ENCODE measurements at places on chromosomes 3 and 15.

GRCh38 chr3:18643281-18643680 is 218.1 kb upstream of the SATB1 start:
- DNase-seq, result no peak

GRCh38 chr3:76941376-76941775 is 98.5 kb upstream of the ROBO2 start:
- DNase-seq, result no peak

DNA sequence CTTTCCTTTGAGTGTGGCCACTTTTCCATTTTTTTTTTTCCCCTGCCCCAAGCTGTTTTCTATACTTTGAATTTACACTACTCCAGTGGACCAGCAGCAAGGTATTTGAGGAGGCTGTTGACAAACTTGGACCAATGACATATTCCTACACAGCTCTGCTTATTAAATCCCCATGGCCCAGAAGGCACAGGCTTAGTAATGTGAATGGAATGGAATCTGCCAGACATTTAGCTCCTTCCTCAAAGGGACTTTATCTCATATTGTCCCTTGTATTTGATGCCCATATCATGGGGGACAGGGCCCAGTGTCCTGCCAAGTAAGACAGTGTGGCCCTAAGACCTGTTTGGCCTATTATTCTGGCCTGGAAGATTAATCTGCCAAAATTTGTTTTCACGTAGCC is 107.5 kb downstream of the CHCHD6 start:
- DNase-seq, result no peak

GRCh38 chr3:104916971-104917370 is 449.7 kb upstream of the ALCAM start:
- DNase-seq, result no peak

DNA sequence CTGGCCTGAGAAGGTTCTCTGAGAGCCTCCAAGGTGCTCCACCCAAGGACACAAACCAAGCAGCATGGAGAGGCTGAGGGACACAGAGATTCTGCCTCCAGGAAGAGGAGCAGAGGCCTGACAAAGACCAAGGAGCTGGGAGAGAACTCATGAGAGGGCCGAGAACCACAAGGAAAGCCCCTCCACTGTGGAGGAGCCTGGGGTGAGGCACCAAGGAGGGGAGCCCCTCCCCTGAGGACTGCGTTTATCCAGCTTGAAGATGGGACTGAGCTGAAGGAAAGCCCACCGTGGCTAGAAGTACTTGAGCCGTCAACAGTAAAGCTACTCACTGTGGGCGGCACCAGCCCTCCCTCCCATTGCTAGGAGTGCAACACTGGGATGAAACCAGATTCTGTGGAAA is 63.1 kb upstream of the MEF2A start:
- DNase-seq, result no peak

- DNase-seq, result no peak
These were observed 40.5 kb downstream of the TGM4 start for GRCh38 chr3:44914936-44915335.

DNA sequence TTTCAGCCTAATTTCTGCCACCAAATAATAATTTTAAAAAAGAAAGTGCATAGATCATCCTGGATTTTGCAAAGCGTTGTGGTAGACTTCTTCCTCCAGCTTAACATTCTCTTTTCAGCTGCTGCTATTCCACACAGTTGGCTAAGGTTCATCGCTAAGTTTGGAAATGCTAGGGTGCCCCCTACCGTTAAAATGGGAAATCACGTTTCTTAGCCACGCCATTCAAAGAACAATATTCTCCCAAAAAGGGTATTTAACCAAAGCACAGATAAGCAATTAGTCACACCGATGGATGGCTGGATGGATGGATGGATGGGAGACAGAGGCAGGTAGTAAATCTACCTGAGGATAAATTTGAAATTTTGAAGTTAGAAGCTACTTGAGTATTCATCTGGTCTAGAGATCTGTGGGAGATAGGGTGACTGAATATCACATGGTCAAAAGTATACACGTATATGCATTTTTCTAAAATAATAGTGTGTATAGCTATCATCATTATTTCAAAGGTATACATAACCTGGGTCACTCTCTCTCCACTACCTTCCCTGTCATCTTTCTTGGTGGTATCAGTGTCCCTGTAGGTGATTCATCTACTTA is 67.2 kb downstream of the EFHB start:
- DNase-seq, result no peak

DNA sequence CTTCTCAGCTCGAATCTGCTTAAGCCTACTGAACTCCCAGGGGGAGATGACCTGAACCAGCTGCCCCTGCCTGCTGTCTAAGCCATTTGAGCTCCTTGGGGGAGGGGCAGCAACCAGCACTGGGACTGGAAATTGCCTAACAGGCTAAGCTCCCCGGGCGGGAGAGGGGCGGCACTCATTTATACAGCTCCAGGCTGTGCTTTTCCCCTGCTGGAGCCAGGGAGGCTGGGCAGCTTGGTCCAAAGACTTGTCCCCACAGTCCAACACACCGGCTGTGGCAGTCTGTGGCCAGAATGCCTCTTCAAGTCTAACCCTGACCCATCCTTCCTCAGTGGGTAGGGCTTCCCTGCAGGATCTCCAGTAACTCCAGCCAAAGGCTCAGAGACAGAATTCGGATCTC is 1241.5 kb downstream of the ROBO2 start:
- no peak for DNase-seq

- no peak for DNase-seq
These were observed 79.3 kb downstream of the ATP10A start for GRCh38 chr15:25783607-25784540.

GRCh38 chr3:181755959-181756358 is 44.2 kb downstream of the SOX2 start:
- no peak for DNase-seq

GRCh38 chr15:44779761-44780160 is 43.4 kb downstream of the TRIM69 start:
- DNase-seq, result no peak

- no peak for DNase-seq
These were observed 942.5 kb downstream of the ROBO1 start for GRCh38 chr3:78825118-78825857.

DNA sequence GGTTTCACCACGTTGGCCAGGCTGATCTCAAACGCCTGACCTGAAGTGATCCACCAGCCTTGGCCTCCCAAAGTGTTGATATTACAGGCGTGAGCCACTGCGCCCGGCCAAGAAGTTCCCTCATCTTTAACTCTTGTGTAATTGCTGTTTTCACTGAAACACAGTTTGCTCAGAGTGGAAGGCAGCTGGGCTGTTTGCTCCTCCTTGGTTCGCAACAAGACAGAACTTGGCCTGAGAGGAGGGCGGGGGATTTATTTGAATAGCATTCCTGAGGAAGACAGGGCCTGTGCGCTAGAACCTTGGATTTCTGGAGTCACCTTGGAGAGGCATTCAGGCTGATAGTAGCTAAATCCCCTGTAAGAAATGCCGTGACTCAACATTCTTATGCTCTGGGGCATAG is 226.7 kb upstream of the MCTP2 start:
- DNase-seq, result no peak

GRCh38 chr3:112351036-112351435 is 18.1 kb downstream of the CD200 start:
- no peak for DNase-seq

- no peak for DNase-seq
These were observed 107.5 kb upstream of the NSMCE3 start for GRCh38 chr15:29377161-29377560.

DNA sequence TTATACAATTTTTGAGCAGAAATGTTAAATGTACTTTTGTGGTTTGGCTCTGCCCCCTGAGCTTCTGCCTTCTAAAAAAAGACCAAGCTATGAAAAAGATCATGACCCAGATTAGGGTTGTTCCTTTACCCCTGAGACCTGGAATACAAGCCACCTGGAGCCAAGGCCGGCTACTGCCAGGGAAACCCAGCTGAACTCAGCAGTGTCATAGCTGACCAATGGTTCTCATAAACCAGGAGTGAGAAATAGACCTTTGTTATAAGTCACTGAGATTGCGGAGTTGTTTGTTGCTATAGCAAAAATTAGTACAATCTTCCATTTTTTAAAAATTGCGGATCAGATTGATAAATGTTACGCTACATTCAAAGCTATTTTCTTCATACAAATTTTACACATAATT is 1261.7 kb downstream of the ROBO1 start:
- no peak for DNase-seq

DNA sequence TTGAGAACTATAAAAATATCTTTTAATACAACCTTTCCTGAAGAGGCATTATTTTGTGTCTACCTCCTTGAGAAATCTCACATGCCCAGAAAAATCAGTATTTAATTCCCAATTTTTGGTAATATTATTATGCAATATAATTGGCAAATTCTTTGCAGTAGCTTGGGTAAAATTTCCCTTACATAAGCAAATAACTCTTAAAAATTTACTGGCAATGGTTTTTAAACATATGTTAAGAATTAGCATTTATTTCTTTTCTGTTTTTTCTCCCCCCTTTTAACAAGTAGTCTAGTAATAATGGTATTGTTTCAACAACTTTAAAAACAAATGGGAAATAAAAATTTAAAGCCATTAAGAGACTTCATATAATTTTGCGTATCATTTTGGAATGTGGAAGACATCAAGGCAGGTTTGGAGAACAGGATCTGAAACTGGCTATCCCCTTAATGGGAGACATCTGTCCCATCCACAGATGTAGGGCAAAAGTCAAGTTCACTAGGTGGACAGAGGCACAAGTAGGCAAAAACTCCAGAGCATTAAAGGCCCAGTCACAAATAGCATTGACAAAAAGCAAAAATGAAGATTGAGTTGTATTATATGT is 89.6 kb upstream of the AADACL2 start:
- no peak for DNase-seq

DNA sequence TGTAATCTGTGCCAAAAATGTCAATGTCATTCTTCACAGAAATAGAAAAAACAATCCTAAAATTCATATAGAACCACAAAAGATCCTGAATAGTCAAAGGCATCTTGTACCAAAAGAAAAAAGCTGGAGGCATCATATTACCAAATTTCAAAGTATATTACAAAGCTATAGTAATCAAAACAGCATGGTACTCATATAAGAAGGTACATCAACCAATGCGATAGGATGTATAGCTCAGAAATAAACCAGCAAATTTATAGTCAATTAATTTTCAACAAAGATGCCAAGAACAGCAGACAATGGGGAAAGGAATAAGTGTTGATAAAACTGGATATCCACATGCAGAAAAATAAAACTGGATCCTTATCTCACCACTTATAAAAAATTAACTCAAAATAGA is 150.5 kb upstream of the PRICKLE2 start:
- DNase-seq, result no peak

DNA sequence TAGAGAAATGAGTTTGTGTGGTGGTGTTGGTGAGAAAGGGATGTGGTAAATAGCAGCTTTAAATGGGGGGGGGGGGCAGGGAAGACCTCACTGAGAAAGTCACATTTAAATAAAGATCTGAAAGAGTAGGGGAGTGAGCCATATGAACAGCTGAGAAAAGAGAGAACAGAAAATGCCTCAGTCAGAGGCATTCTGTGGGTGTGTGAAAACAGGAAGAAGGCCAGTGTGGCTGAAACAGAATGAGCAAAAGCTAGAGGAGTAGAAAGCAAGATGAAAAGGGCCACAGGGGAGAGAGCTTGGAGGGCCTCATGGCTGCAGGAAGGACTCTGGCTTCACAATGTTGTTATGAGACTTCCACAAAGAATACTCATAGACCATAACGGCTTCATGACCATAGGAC is 783.3 kb downstream of the ZPLD1 start:
- no peak for DNase-seq

GRCh38 chr3:100113723-100114412 is 433 bp downstream of the FILIP1L start:
- no peak for DNase-seq

DNA sequence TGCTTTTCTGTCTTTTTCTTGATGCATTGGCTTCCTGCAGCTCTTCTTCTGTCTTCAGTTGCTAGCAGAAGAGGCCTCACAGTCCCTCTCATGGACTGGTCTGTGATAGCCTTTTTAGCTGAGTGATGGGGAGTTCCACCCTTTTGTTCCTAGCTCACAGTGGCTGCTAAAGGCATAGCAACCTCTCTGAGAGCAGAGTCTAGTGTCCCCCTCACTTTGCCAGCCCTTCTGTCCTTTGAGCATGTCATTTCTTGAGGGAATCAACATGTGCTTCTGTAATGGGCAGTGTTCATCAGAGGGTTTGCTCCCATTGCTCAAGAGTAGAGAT is 44.4 kb downstream of the GAP43 start:
- no peak for DNase-seq

- DNase-seq, result no peak
These were observed 271.0 kb upstream of the TBL1XR1 start for GRCh38 chr3:177468331-177468730.

DNA sequence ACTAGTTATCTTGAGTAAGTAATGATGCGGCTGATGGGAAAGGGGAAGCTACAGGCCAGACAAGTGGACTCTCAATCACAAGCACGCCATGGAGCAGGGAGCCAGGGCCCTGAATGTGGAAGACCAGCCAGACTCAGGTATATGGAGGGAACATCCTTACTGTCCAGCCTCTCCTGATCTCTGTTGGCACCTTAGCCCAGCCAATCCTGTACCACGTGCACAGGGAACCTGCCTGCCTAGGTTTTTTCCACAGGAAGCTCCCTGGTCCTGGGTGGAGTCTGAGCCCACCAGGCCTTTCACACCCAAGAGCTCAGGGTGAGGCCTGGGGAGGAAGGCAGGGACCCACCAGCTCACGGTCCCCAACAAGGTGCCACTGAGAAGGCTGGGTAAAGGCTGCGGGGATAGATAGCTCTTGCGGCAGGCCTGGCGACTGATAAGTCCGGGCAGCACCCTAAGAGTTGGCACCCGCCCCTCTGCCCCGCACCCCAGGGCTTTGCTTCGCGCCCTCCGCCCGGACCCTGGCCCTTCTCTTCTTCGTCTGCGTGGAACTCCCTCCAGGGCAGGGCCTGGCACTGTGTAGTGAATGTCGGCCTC is 933 bp upstream of the APEH start:
- DNase-seq, result no peak

DNA sequence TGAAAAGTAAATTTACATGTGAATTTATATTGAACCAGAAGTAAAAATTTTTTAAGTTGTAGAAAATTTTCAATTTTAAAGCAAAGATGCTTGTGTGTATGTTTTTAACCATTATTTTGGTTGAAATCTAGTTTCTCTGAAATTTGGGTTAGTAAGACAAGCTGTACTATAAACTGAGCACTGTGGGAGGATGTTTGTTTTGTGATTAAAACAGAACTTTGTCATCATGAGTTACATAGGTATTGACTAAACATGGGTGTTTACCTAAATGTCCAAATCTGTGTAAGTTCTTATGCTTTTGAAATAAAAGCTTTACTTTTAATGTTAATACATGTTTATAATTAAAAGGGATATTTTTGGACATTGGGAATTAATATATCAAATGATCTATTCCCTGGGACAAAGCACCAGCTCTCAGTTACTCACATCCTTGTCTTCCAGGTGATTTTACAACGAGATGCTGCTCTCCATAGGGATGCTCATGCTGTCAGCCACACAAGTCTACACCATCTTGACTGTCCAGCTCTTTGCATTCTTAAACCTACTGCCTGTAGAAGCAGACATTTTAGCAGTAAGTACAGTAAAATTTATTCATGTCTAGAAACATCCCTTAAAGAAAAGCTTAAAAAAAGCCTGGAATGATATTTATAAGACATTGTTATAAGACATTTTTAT is 32.7 kb downstream of the RNF13 start:
- DNase-seq, result no peak

Measured in esophagus squamous epithelium (tissue), 5 donors.